ENCODE measurements at places on chromosomes 6 and 20. TPM values are rescaled to one million over a fixed set of nuclear protein-coding genes. Genes with fewer than 3 reads are reported as not detected.

The DYNLT2 gene
- polyA plus RNA-seq, result 8.7 TPM

The FAM83D gene
- polyA plus RNA-seq, result 14.2 TPM

The RNF146 gene
- 96.2 TPM for polyA plus RNA-seq

The ELOVL2 gene
- 7.2 TPM for polyA plus RNA-seq

The PDYN gene
- 0.44 TPM for polyA plus RNA-seq

The TEAD3 gene
- 64.4 TPM for polyA plus RNA-seq

The ME1 gene
- polyA plus RNA-seq, result 2.5 TPM

The CST2 gene
- polyA plus RNA-seq, result not detected

The HDGFL1 gene
- not detected for polyA plus RNA-seq

The CTAGE9 gene
- not detected for polyA plus RNA-seq

The FBXO30 gene
- polyA plus RNA-seq, result 12.8 TPM

The BCLAF1 gene
- 240 TPM for polyA plus RNA-seq

The BMP2 gene
- polyA plus RNA-seq, result 18.3 TPM

The CRISP2 gene
- polyA plus RNA-seq, result 0.16 TPM

The LTA gene
- polyA plus RNA-seq, result 0.24 TPM

The SIRPB2 gene
- polyA plus RNA-seq, result 0.31 TPM

The POPDC3 gene
- polyA plus RNA-seq, result 0.29 TPM

The OVOL2 gene
- 1.3 TPM for polyA plus RNA-seq

The SLC22A7 gene
- polyA plus RNA-seq, result 2.0 TPM

The RUNX2 gene
- 3.1 TPM for polyA plus RNA-seq

The FAM217A gene
- polyA plus RNA-seq, result 4.0 TPM

The TGM3 gene
- polyA plus RNA-seq, result 0.98 TPM

The GFRAL gene
- polyA plus RNA-seq, result not detected

The TRIM15 gene
- 0.16 TPM for polyA plus RNA-seq

The TPD52L1 gene
- 116 TPM for polyA plus RNA-seq

The ZNF831 gene
- 0.08 TPM for polyA plus RNA-seq

The BEND6 gene
- 4.4 TPM for polyA plus RNA-seq

The CST4 gene
- polyA plus RNA-seq, result not detected

The TCF21 gene
- 153 TPM for polyA plus RNA-seq

The SLC17A3 gene
- 0.29 TPM for polyA plus RNA-seq

The METTL24 gene
- polyA plus RNA-seq, result 16.7 TPM

The KIAA0408 gene
- polyA plus RNA-seq, result 4.6 TPM

The RAET1L gene
- not detected for polyA plus RNA-seq

The HCRTR2 gene
- 0.17 TPM for polyA plus RNA-seq

The BPIFB4 gene
- polyA plus RNA-seq, result not detected

The SRMS gene
- polyA plus RNA-seq, result 0.30 TPM

The AGPAT4 gene
- polyA plus RNA-seq, result 17.1 TPM

The ERVFRD-1 gene
- polyA plus RNA-seq, result 0.09 TPM

The QRSL1 gene
- polyA plus RNA-seq, result 21.6 TPM

The OR2B2 gene
- not detected for polyA plus RNA-seq

The UST gene
- polyA plus RNA-seq, result 11.0 TPM
